ENCODE measurements at places on chromosomes 5 and 9. TPM values are rescaled to one million over a fixed set of nuclear protein-coding genes. Genes with fewer than 3 reads are reported as not detected.
A peak's percentile ranks its signal among the peaks of the same experiment; 100 is the strongest.

GRCh38 chr9:127369428-127369827, 27.5 kb upstream of the SLC2A8 start:
- DNase-seq = no peak

- no peak for DNase-seq
Observed at GRCh38 chr5:5481633-5482032, 59.2 kb downstream of the ICE1 start.

The PCDHGA12 gene
- 2.2 TPM for polyA plus RNA-seq

The TMEM267 gene
- 12.0 TPM for polyA plus RNA-seq

The ADAMTSL1 gene
- 12.6 TPM for polyA plus RNA-seq

GRCh38 chr5:4243479-4244264, 648.0 kb downstream of the IRX1 start:
- DNase-seq = no peak

The FBXO38 gene
- 59.4 TPM for polyA plus RNA-seq

DNA sequence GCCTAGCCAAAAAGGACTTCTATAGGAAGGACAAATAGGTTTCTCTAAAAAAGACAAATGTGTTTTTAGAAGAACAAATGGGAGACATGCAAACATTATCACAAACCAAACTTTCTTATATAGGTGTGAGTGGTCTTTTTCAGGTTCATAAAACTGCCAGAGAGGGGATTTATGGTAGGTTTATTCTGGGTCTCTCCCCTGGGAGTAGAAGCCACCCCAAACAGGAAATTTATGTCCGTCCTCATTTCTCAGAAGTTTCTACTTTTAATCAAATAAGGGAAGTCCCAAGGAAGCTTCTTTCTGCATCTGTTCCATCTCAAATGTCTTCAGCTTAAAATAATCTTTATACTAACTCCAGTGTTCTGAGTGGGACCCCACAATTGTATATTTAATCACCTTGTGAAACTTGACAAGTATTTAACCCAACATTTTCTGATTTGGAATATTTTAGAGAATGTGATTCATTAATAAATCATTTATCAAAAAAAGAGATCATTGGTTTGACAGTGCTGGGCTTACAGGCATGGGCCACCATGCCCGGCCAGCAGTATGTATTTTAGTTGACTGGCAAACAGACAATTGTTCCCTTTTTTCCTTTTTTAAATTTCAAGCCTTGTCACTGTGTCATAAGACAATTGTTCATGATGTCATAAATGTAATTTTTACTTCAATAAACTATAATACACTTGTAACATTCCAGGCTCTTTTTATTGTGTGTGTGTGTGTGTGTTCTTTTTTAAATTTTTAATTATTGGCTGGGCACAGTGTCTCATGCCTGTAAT, 44.6 kb upstream of the GLDC start:
- DNase-seq = no peak

- no peak for DNase-seq
Observed at GRCh38 chr5:154802050-154802449, 46.9 kb downstream of the LARP1 start.

DNA sequence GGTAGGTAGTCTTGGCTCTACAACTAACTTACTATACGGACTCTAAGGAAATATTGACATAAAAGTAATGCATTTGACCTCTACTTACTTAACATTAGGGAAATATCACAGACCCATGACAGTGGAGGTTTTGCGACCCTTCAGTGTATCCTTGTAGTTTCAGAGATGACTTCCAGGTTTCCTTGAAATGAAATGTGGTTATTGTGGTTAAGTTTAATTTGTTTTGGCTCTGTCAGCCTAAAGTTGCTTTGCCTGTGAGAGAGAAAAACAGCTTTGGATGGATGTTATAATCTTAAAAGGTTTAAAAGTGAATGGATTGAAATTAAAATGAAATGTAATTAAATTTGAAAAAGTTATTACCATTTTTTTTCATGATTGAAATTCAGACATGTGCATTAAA, 42.9 kb downstream of the LRRTM2 start:
- no peak for DNase-seq

The KIF12 gene
- polyA plus RNA-seq = 0.42 TPM

DNA sequence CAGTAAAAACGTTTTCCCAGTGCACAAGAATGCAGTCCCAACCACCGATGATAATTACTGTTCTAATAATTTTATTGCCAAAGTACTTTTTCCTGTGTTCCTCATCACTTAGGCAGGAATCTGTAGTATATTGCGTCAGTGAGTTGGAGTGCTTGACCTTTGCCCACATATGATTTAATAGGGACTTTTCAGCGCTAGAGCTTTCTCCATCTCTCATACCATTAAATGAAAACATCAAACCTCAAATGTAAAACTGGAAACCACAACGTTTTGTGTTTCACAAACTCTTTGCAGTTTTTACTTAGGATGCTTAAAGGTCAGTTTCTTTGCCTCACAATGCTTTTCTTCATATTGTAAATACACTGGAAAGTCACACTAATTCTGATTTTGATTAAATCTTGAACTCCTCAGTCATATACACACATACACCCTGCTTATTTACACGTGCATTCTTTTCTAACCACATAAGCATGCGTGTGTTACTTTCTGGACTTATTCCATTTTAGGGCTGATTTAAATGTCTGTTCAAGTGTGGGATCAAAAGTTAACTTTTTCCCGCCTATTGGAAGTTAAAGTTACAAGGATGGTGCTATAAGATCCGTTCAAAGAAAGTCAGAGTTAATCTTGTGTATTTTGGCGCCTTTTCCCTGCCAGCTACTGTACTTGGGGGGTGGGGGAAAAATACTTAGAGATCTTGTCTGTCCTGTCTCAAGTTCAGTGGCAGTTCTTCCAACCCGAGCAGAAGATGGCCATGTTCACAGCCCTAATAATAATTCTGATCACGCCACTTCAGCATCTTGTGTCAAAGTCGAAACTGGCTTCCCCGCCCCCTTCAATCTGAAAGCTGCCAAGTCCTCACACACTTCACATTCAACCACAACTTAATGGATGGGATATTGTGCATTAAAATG, 6.6 kb upstream of the NFIB start:
- peak; percentile 80 for DNase-seq

DNA sequence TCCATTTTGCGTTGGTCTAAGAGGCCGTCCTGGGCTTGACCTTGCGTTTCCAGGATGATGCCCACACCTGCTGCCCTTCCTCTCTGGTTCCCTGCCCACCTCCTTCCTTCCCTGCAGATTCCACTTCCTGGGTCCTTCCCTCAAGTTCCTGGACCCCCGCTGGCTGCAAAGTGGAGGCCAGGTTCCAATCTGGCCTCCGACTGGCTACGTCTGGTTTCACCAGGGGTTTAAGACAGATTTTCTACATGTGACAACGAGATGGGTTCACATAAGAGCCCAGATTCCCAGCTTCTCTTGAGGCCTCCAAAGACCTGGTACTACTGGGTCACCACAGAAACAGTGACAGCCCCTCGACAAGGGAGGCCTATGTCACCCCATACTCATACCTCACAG, 2.1 kb downstream of the MGAT4B start:
- no peak for DNase-seq

DNA sequence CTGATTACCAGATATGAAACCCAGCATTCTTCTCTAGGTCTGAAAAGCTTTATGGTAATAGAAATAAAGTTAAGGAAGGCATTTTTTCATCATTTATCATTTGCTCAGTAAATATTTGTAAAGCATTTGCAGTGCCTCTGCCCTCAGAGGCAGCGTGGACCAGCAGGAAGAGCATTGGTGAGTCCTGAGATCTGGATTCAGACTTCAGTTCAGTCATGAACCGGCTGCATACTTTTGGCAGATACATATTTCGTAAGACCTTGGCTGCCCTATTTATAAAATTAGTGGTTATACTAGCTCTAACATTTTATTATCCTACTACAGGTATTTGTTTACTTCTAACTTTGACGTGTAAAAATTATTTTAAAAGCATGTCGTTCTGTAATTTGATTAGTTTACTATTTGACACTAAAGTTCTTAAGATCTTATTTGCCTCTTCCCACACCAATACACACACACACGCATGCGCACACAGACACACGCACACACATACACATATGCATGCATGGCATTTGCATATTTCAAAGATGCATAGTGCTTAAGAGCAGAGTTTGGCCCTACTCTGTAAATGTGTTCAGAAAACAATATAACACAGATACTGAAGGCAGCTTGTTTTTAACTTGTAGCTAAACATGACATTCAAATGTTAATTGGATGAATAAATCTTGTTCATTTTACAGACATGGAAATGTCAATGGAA, 101.9 kb downstream of the RPS23 start:
- no peak for DNase-seq

- no peak for DNase-seq
Observed at GRCh38 chr5:168747987-168748777, 169.0 kb upstream of the PANK3 start.

- no peak for DNase-seq
Observed at GRCh38 chr5:181222630-181223057, 437 bp upstream of the TRIM41 start.

The PCDHGA10 gene
- 1.6 TPM for polyA plus RNA-seq

- no peak for DNase-seq
Observed at GRCh38 chr5:50593681-50594080, 72.8 kb upstream of the PARP8 start.

The IFNA2 gene
- polyA plus RNA-seq = not detected

DNA sequence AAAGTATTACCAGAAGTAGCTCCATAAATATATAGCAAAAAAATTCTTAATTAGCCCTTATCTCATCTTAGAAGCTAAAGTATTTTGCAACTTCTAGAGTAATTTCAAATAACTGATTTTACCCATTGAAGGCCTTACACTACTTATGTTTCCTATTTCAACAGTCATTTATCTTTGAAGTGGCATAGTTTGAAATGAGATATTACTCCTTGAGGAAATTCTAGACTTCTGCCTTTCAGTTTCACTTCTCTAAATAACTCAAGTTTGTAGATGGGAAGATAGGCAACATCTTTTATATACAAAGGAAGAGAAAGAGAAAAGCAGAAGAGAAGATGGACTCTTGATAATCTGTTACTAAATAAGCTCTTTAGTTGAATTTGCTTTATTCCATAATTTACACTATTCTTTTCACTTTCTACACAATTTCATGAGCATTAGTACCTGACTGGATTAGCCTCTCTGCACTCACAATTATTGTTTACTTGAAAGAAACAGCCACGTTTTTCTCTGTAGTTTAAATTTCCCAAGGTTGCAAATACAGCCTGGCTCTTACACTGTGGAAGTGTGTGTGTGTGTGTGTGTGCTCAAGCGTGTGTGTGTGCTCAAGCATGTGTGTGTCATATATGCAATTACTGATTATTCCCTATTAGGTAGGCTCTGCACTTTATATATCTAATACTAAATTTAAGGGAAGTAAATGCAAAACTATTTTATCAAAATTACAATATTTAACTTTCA, 60.6 kb upstream of the EMB start:
- DNase-seq = no peak

- DNase-seq = no peak
Observed at GRCh38 chr5:157162919-157163510, 3.0 kb downstream of the GARIN3 start.

GRCh38 chr9:132711846-132712245, 41.6 kb downstream of the GTF3C4 start:
- DNase-seq = no peak

- no peak for DNase-seq
Observed at GRCh38 chr9:26210338-26210851, 532.2 kb upstream of the TUSC1 start.

GRCh38 chr9:126420135-126420534, 93.5 kb downstream of the MVB12B start:
- DNase-seq = no peak

DNA sequence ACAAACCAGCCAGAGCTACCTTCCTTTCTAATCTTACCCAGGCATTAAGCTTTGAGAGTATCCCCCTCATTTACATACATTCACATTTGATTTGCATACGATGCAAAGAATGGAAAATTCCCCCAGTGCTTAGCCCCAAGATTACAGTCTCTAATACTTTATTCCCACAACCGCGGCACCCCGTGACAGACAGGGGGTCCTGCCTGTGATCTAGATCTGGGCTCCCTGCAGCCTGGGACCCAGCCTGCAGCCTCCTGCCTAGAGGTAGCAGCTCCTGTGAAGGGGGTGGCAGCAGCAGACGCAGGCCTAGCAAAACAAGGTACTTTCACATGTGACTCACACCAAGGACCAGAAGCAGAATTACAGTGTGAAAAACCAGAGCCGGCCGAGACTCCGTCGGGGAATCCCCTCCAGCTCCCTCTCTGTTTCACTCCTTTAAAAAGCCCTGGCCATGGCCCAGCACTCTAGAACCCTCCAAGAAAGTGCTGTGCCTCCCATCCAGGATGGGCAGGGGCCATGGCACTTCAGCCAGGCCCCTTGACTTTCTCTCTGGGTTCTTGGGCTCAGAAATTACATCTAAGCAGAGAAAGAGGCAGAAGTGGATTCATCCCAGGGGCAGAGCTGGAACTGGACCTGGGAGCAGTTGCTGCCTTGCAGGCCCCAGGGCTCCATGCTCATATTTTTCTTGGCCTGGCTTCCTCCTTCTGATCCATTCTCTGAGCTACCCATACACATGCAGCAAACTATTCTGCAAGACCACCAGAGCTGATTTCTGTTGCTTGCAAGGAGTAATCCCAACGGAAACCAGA, 14.0 kb upstream of the TCF7 start:
- DNase-seq = no peak

- DNase-seq = no peak
Observed at GRCh38 chr5:37532976-37533740, 154.0 kb downstream of the WDR70 start.

DNA sequence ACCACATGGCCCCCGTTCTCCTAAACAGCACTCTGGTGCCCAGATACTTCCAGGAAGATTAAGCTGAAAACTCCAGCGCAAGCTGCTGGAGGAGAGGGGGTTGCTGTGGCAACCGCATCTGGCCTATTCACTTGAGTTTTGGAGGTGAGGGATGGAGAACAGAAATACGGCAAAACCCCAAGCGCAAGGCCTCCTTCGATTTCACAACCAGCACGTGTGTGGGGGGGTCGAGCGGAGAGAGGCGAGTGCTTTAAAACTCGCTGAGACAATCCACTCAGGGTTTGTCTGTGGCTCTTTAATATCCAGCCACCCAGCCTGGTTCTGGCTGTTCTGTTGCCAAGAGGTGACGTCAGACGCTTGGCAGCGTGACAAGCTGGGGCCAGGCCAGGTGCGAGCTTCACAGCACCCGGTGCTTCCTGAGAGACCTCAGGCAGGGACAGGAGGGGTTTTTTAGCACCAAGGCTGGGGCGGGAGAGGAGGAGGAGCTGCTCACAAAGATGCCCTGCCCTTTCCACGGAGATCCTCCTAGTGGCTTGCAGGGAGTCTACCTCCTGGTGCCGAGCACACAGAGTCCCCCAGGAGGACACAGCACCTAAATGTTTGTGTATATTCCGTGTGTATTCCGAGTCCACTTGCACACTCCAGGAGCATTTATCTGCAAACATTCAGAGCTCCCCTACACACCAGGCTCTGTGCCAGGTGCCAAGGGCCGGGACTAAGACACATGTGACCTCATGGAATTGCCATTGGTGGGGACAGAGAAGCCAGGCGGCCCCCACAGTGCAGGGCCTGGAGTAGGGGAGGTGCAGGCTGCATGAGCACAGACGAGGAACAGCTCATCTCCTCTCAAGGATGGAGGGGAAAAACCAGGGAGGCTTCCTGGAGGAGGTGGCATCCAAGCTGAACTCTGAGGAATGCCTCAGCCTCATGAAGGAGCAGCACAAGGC, 194.6 kb downstream of the OLFM1 start:
- peak; percentile 43 for DNase-seq

- no peak for DNase-seq
Observed at GRCh38 chr9:19464061-19464763, 55.4 kb downstream of the ACER2 start.

Data from muscle of arm (tissue), 14 donors.